Pons (tissue), 1 donor: ENCODE measurements at places on chromosomes 2 and 18.

- DNase-seq: no peak
These were observed 59.6 kb downstream of the TPGS2 start for GRCh38 chr18:36769172-36769571.

DNA sequence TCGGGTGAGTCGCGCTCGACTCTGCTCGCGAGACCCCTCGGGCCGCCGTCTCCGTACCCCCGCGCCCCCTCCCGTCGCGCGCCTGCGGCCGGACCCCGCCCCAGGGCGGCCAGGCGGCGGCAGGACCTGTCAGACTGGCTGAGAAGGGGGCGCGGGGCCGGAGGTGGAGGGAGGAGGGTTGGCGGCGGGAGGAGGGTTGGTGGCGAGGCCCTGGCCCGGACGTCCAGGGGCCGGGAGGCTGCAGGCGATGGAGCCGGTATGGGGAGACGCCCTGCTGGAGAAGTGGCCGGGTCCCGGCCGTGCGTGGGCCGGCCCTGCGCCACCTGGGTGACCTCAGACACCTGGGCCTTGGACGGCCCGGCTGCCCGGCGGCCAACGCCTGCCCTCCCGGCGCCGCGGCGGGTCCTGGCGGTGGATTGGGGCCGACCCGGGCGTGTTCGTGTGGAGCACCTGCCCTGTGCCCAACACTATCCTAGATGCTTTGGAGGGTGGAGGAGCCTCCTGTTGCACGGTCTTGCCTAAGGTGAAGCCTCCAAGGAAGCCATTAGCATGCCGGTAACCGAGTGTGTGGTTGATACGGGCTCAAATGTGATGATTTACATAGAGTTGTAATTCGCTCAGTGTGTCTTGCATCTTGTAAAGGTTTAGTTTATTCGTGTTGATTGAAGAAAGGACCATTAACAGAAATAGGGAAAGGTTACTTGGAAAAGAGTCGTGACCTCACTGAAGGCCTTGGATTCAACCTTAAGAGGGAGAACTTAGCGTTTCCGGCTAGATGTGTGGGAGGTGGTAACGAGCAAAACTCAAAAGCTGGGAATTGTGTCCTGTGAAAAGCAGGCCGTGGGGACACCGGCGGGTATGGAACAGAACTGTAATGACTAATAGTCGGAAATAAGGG is 550 bp downstream of the MYL12B start:
- DNase-seq: no peak

- DNase-seq: no peak
These were observed 780.8 kb upstream of the GCFC2 start for GRCh38 chr2:76491503-76491902.

DNA sequence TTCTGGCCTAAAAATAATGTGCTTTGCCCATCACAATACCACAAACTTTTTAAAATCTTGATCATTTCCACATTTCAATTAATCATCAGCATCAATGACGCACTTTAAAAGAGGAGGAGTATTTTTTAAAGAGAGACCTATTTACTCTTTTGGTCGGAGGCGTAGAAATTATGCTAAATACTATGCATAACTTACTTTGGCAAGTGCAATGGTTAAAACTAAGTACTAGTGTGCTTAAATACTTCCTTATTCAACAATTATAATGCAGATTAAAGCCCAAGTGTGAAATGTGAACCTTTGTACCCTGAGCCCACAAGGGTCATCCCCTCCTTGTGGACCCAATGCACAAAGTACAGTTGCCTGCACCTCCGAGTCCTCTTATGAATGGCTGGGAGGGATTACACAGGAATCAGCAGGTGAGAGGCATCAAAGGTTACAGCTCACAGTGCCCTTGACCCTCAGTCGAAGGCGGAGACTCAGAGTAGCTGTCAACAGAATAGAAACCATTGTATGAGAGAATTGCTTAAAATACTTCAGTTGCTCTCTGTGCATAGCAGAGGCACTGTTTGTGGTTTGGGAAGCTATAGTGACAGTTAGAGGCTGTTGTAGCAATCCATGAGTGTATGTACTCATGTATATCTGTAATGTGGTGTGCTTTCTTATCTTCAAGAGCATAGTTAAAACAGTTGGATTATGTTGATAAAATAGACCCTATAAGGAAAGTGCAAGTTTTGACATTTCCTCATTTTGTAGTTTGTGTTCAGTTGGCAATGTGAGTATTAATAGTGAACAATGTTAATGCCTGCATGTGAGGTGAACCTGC is 151.7 kb upstream of the ITGA4 start:
- peak; percentile 16 for DNase-seq

DNA sequence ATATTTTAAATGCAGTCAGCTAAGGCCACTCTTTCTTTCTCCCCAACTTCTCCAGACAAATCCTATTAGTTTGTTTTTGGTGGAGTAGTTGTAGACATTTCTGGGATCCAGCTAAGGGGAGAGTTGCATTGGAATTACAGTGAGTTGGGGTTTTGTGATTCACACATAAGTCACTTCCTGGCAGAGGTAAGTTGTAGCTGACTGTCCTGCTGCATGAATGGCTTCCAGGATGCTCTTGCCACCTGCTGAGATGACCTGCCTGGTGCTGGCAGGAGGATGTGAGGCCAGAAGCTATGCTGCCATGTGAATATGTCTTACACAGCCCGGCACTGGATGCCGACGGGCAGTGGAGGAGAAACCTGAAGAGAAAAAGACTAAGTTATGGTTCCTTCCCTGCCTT is 243.7 kb downstream of the TDRD15 start:
- DNase-seq: no peak

- peak; percentile 31 for DNase-seq
These were observed 676 bp downstream of the SH3BP4 start for GRCh38 chr2:234952270-234953115.

DNA sequence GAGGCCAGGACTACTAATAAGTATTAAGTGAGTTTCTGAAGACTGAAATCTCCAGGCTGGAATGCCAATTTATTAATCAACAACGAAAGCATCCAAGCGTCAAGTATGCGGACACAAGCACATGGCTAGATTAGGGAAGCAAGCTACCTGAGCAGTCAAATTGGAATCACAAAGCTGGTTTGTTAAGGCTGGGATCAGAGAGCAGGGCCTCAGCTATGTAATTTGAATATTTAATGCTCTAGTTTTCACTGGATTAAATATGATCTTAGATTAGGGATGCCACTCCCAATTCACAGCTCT is 5.7 kb downstream of the CCL20 start:
- no peak for DNase-seq

GRCh38 chr2:196205011-196205766 is 33.8 kb upstream of the STK17B start:
- no peak for DNase-seq

DNA sequence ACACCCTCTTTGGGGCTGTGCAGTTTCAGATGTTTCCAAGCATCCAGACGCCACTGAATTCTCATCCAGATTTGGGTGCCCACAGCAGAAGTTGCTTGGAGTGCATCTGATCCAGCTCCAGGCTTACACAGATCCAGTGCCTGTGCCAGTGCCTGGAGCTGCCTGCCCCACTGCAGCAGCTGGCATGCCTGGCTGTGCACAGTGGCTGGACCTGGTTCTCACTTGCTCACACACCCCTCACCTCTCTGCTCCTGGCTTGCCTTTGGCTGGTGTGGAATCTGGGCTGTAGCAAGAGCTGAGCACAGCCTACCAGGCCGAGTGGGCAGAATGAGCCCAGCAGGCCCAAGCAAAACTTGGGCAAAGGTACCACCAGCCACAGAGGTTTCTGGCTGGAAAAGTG is 137.9 kb downstream of the SPAG16 start:
- no peak for DNase-seq

- no peak for DNase-seq
These were observed 705.4 kb downstream of the METTL4 start for GRCh38 chr18:1865869-1866268.

GRCh38 chr18:27007880-27008279 is 142.4 kb upstream of the AQP4 start:
- DNase-seq: no peak

GRCh38 chr2:176978921-176979320 is 233.7 kb upstream of the HNRNPA3 start:
- no peak for DNase-seq

DNA sequence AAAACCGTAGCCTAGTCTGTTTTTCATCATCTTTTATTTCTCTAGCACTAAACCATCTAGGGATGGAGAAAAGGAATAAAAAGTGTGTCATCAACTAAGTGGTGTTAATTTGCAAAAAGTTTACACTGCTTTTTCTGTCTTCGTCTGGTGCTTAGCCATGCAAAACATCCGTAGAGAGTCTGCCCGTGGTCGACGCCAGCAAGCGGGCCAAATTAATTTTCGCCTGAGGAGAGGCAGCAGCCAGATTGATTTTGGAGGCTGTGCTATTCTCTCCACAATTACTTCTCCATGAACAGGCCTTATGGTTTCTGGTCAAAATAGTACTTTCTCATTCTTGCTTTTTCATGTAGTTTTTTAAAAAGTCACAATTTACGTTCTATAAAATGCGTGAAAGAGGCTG is 46.3 kb downstream of the TNFRSF11A start:
- DNase-seq: no peak

- DNase-seq: peak; percentile 90
These were observed 43.9 kb upstream of the RFX8 start for GRCh38 chr2:101518578-101519492.

GRCh38 chr2:157152362-157152761 is 105.1 kb upstream of the GALNT5 start:
- DNase-seq: no peak

DNA sequence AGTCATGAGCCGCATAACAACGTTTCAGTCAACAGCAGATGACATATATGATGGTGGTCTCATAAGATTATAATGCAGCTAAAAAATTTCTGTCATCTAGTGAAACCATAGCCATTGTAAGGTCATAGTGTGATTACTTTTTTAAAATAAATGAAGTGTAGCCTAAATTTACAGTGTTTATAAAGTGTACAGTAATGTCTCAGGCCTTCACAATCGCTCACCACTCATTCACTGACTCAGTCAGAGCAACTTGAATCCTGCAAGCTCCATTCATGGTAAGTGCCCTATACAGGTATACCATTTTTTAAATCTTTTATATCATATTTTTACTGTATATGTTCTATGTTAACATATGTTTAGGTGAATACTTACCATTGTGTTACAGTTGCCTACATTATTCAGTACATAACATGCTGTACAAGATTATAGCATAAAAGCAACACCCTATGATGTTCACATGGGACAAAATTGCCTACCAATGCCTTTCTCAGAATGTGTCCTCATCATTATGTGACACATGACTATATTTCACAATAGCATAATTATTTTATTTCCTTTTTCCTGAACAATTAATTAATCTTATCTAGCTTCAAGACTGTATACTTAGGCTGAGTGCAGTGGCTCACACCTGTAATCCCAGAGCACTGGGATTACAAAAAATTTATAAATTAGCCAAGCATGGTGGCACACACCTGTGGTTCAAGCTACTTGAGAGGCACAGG is 1115.9 kb upstream of the ZEB2 start:
- no peak for DNase-seq
